Fibroblast of skin of abdomen (primary cell): ENCODE measurements at places on chromosomes 7 and 10.
A peak's percentile ranks its signal among the peaks of the same experiment; 100 is the strongest.

GRCh38 chr10:122974023-122974422, 6.2 kb upstream of the PSTK start:
- DNase-seq, result peak; percentile 4

DNA sequence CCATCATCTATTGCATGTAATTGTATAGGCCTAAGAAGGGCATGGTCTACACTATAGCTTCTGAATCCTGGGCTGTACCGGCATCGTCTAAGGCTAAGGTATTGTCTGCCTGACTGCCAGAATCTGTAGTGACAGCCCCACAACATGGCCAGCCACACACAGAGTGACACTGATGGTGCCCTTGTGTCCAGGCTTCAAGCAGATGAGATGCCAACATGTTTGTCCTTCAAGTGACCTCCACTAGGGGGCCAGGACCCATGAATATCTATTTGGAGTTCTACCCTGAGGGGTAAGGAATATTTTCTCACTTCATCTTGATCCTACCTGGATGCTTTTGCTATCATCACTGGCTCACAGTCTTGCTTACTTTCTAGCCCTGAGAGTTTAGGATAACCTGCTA, 1.5 kb downstream of the CYP3A7 start:
- no peak for DNase-seq

GRCh38 chr10:12728494-12728893, 273.0 kb downstream of the CCDC3 start:
- DNase-seq, result peak; percentile 44

DNA sequence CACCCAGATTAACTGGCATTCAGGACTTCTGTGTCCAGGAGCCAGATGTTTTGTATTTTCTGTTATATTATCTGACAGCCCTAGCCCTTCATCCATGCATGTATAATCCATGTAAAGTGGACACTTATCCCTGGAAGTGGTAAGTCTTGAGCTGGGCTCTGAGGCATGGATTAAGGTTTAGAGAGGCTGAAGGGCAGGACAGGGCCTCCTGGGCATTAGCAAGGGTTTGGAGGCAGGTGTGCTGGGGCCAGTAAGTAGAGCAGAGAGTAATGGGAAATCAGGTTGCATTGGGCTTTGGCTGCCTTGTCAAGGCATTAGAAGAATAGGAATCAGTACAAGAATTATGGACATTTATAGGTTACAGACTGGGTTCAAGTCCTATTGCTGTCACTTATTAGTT, 138.0 kb downstream of the DYNC1I1 start:
- DNase-seq, result no peak
